ENCODE measurements at places on chromosomes 1 and 21.

GRCh38 chr1:162497104-162497722 is 405 bp upstream of the UHMK1 start:
- DNase-seq: no peak

DNA sequence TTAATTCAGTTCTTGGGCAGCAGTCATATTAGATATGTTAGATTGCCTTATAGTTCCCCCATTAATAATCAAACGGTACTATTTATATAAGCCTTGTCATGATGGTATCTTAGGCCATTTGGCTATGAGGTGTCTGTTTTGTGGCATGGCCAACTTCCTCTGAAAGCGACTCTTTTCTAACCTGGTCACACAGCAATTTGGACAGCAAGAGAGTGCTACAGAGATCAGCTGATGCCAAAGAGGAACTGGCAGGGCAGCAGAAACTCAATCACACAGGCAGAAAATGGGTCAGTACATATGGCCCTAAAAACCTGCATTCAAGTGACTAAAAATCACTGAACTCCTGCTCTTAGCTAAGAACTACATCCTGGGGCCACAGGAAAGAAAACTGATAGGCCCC is 13.4 kb upstream of the MUTYH start:
- no peak for DNase-seq

DNA sequence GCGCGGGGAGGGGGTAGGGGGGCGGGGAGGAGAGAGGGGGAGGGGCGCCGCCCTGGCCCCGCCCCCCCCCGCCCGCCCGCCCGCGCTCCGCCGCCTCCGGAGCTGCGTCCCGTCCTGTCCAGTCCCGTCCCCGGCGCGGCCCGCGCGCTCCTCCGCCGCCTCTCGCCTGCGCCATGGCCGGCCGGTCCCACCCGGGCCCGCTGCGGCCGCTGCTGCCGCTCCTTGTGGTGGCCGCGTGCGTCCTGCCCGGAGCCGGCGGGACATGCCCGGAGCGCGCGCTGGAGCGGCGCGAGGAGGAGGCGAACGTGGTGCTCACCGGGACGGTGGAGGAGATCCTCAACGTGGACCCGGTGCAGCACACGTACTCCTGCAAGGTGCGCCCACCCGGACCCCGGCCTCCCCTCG is at the start of gene AGRN:
Gene AGRN (plus strand): TSS at position 121 of the 405 bp plus-strand sequence. CDS start 53 bp downstream, at position 174.
- DNase-seq: no peak

- peak; percentile 93 for DNase-seq
These were observed 3.6 kb upstream of the ZBTB7B start for GRCh38 chr1:154998818-154999570.

DNA sequence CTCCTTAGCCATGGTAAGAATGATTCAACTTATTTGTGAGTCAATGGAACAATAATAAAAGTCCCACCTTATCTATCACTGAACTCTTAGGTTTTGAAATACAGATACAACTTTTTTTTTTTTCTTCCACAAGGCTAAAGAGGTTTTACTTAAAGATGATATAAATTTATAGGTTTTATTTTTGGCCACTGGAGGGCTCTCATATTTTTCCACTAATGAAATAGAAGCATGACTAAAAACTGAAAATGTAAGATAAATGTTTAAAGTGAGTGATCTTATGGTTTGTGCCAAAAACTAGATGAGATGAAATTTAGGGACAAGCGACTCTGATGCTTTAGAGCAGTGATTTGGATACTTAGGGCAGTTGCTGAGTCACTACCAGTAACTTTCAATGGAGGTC is 499.0 kb downstream of the NUF2 start:
- no peak for DNase-seq

GRCh38 chr1:178497903-178498478 is 1.2 kb upstream of the CLEC20A start:
- no peak for DNase-seq

DNA sequence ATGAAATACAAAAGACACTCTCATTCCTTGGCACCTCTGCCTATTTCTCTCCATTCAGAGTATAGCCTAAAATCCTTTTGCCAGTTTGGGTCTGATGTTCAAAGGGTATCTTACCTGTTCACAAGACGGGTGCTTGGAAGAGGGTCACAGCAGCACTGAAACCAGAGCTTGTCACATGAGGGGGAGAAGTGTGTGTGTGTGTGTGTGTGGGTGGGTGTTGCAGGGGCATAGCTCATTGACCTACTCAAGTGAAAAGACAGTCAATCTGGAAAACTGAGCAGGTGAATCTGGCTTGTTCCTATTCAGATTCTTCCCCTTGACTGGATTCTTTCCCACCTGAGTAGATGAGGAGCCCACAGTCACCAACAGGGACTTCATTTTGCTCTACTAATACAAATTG is 63.9 kb downstream of the KCTD3 start:
- DNase-seq: no peak

DNA sequence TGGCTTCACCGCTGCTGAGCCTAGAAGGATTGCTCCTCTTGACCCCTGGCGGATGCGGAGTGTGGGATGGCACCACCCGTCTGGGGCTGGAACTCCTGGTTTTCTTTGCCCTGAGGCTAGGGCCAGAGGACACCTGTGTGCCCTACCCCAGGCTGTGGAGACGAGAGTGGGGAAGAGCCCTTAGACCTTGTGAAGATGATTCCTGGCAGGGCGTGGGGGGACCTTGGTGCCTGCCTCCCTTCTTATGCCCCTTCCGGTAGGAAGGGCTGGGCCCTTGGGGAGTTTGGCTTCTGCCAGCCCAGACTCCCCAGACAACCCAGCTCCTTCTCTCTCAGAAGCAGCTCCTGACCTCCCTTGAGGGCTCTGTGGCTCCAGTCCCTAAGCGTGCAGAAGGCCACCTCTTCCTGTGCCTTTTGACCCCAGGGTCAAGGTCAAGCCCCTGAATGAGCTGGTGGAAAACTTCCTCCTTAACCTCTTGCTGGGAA is 891 bp downstream of the RPS6KA1 start:
- no peak for DNase-seq

GRCh38 chr1:30916296-30916695 is 7.7 kb upstream of the SDC3 start:
- no peak for DNase-seq

DNA sequence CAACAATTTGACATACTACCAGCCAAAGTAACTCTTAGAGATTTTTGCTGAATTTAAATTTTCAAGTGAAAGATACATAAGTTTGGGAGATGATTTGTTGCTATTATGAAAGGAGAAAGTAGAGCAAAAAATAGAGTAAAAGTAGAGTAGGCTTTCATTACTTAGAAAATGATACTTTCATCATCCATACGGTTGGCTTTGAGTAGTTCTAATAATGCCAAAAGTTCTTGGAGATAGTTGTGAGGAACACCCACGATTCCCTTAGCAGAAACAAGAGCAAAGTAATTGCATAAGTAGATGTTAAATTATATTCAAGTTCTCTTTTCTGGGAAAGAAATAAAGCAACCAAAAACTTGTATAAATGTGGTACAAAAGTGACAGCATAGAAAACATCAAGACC is 95.0 kb upstream of the VAV3 start:
- DNase-seq: no peak

DNA sequence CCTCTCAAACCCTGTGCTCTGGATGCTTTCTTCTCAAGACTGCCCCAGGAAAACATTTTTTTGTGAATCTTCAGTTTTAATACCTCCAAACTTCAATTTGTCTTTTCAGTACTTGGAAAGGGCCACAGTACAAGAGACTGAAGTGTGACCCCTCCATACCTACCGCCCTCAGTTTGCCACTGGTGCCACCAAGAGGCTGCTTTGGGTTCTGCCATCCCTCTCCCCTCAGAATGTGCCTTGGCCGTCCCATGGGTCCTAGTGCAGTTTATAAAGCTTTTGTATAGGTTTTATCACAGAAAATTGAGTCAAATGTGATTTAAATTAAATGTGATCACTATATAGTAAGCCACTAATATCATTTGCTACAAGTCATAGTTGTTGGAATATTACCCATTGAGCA is 60.8 kb upstream of the PGD start:
- peak; percentile 60 for DNase-seq

- DNase-seq: no peak
These were observed at the start of gene EPS8L3 for GRCh38 chr1:109763646-109764415. TSS of gene EPS8L3 (minus strand) at chr1:109763923. CDS start at chr1:109761749, 2,174 bp downstream.

GRCh38 chr1:61709908-61710289 is 15.0 kb downstream of the TM2D1 start:
- no peak for DNase-seq

GRCh38 chr1:85344256-85344694 is 67.8 kb upstream of the BCL10 start:
- peak; percentile 13 for DNase-seq

DNA sequence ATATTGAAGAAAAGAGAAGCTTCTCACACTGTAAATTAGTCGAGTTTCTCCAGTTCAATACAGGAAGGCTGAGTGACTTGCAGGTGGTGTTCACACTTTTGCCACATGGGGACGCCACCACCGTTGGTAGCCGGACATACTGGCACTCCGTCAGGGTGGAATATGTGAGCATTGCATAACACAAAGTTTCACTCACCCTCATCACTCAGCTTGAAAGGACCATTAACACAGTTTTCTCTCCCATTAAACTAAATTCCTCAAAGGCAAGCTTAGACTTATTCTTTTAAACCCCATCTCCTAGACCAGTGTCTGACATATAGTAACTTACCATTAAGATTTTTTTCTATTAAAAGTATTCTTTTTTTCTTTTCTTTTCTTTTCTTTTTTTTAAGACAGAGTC is 105.3 kb upstream of the SERBP1 start:
- DNase-seq: peak; percentile 79

- DNase-seq: no peak
These were observed 4.3 kb downstream of the CASQ1 start for GRCh38 chr1:160194737-160195059.
